Left renal cortex interstitium (tissue), 4 donors: ENCODE measurements at places on chromosomes 2 and 18. TPM values are rescaled to one million over a fixed set of nuclear protein-coding genes. Genes with fewer than 3 reads are reported as not detected.

DNA sequence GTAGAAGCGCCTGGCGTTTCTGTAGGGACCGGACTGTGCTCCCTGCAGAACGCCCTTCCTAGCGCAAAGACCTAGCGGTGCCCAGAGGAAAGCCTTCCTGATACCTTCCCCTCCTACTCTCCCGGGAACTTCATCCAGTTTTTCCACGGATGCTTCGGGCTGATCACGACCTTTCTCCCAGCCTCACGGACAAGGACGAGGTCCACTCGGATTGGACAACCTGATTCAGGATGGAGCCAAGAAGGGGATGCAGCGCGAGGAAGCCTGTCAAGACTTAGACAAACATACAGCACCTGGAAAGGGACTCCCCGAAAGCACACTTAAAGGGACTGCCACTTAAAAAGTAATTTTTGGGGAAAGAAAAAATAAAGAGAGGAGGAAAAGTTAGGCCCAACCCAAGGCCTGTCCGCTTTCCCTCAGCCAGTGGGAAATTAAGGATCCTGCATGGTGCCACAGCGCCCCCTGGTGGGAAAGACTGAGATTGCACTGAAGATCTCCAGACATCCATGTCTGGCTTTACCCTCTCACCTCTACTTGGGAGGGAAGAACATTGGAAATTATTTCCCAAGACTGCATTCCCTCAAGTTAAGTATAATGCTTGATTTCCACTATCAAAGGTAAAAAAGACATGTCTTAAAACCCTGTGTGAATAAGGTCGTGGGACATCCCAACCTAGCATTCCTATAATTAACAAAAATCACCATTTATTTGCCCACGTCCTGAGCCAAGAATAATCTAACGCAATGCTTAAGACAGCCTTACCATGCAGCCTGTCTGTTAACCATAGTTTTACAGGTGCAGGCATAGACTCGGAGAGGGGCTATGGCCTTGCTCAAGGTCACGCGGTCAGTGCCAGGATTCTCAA, 13.4 kb upstream of the COPS8 start:
- no peak for DNase-seq

GRCh38 chr18:72458271-72458670, 85.9 kb downstream of the CBLN2 start:
- DNase-seq = no peak

GRCh38 chr2:216389570-216389969, 17.3 kb upstream of the MARCHF4 start:
- DNase-seq = no peak

GRCh38 chr2:73918856-73919255, 7.8 kb upstream of the DGUOK start:
- no peak for DNase-seq

- no peak for DNase-seq
Measured at GRCh38 chr2:13197248-13197647, 480.5 kb downstream of the TRIB2 start.

DNA sequence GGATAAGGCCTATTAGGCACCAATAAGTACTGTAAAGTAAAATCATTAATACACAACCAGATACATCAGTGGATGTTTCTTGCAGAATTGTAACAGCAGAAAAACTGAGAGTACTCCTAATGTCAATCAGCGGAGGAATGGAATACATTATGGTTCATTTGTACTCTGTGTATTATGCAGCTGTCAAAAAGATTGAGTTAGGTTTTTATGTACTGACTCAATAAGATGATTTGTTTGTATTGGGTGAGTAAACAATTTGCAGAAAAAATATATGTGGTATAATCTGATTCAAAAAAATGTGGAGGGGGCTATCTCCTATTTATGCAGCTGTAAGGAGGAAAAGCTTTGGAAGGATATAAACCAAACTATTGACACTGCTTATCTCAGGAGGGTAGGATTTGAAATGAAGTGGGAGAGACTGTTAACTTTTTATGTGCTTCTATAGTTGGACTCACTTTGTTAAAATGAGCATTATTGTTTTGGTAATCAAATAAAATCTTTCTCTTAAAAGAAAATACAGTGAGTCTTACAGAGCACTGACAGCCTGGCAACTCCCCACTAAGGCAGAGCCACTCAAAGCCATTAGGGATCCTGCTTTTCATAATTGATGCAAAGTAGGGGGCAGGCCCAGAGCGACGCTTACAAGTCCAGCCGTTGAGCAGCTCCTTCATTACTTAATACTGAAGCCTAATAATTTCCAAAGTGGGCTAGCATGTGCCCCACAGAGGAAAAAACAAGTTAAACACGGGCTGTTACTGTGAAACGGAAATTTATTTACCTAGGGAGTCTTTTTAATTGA, 168.8 kb downstream of the PHLPP1 start:
- DNase-seq = no peak

DNA sequence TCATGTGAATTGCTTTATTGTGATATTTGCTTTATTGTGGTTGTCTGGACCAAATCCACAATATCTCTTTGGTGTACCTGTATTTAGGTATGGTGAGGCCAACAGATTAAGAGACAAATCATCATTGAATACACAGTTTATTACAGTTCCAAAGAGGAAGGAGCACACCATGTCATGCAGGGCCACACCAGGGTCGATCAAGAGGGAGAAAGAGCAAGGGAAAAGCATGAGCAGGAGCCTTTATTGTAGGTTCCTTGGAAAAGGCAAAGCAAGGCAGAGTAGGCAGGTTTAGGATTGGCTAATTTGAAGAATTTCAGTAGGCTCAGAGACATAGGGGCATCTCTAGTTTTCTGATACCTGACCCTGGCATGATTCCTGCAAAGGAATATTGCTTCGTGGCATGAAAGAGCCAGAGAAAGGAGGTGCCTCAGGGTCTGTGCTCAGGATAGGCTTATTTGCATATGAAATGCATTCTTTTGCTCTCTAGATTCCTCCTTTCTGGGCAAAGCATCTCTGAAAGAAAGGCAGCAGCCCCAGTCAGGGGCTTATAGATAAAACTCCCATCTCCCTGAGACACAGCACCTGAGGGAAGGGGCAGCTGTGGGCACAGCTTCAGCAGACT, 214.2 kb upstream of the ERBB4 start:
- no peak for DNase-seq

The POTEI gene
- polyA plus RNA-seq = 0.08 TPM

GRCh38 chr2:174590928-174591648, 6.5 kb downstream of the WIPF1 start:
- DNase-seq = no peak

The GPR55 gene
- polyA plus RNA-seq = 0.27 TPM

DNA sequence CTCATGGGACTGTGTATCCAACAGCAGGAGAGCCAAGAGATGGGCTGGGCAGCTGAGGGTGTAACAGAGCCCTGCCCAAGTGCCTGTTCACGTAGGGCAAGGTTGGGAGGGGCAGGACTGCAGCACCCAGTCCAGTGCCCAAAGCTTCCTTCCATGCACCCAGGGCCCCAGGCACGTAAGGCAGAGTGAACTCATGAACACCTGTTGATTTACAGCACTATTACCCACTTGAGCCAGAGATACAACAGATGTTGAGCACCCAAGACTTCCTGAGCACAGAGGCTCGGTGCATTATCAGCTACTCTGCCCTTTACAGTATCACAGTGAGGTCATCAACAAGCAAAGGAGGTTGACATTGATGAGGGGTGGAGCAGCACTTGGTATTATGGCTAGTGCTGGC, 50.2 kb upstream of the FHL2 start:
- no peak for DNase-seq

The PPP1R1C gene
- 1.5 TPM for polyA plus RNA-seq

The TMEM185B gene
- polyA plus RNA-seq = 24.8 TPM

DNA sequence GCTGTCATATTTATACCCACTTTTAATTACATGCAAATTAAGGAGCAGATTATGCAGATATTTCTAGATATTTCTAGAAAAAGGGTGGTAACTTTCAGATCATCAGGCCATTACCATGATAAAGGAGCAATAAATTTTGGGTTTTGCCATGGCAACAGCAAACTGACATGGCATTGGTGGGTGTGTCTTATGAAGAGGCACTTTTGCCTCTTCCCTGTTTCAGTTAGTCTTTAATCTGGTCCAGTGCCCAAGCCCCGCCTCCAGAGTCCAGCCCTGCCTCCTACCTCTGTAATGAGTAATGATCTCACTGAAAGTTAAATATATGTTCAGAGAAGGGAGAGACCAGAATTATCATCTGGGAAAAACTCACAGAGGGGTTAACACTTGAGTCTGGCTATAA, 124.8 kb downstream of the SCG2 start:
- no peak for DNase-seq

DNA sequence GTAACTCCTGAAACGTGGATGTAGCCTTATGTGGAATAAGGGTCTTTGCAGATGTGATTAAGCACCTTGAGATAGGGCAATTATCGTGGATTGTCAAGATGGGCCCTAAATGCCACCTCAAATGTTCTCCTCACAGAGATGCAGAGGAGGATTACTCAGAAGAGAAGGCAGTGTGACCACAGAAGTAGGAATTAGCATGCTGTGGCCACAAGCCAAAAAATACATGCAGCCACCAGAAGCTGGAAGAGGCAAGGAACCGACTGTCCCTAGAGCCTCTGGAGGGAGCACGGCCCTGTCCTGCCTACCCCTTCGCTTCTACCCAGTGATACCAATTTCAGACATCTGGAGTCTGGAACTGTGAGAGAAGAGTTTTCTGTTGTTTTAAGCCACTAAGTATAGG, 47.3 kb upstream of the MGAT5 start:
- DNase-seq = no peak

- peak; percentile 27 for DNase-seq
Measured at GRCh38 chr2:173355132-173355865, 627 bp downstream of the CDCA7 start.

- DNase-seq = no peak
Measured at GRCh38 chr2:32277363-32277673, 386 bp upstream of the YIPF4 start.

GRCh38 chr2:240988571-240989271, 9.7 kb upstream of the SNED1 start:
- DNase-seq = no peak

The EN1 gene
- polyA plus RNA-seq = not detected

DNA sequence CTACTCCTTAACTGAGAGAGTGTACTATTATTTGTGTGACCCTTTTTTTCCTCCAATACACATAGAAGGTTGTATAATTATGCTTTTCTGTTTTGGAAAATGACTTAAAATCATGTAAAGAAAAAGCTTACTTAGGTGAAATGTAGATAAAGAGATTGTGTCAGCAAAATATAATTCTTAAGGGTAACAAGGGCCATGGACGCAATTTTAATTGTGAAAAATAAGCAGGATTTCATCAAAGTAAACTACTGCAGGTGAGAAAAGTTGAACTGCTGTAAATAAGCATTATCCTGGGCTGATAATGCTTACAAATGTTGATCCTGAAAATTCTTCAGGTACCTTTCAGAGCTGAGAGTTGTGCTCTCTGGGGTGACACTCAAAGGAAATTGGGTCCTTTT, 141.5 kb downstream of the RPIA start:
- DNase-seq = no peak

GRCh38 chr2:12855508-12855907, 138.8 kb downstream of the TRIB2 start:
- DNase-seq = no peak

GRCh38 chr2:172845028-172845630, 109.5 kb downstream of the RAPGEF4 start:
- DNase-seq = no peak
